NCI-H1417 (cell line): ENCODE measurements at places on chromosomes 2 and 18.

- no peak for DNase-seq
Measured at GRCh38 chr2:217468042-217468830, 534.6 kb downstream of the TNS1 start.

DNA sequence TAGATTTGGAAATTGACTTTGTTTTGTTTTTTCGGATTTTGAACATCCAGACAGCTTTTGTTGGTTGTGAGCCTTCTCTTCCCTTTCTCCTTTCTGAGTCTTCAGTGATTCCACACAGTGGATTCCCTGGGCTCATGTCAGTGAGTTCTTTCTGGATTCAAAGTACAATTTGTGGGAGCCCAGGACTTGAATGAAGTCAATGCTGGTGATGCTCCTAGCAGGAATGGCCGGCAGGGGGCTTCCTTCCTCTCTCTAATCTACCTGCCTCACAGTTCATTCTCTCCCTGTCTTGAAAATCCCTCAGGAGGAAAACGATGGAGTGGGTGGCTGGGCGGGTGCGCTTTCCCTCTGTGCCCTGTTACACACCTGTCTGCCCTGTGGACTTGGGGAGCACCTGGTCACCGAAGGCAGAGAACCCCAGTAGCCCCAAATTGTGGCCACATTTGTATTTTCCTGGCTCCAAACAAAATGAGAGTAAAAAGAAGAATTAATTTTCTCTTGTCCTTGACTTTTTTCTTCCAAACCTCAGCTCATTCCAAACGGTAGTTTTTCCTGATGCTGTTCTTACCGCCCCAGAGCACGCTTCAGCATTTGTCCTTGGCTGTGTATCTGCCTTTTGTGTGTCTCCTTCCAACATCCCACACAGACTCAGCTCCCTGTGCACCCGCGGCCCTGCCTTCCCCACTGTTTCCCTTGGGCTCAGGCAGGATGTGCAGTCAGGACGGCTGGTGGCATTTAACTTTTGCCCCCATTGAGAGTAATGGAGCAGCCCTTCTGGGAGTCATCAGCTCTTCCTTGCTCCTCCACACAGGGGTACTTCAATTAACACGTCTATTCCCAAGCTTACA is 86.6 kb downstream of the MARCO start:
- DNase-seq: peak; percentile 42

GRCh38 chr18:35732636-35733035 is 151.1 kb downstream of the GALNT1 start:
- no peak for DNase-seq

DNA sequence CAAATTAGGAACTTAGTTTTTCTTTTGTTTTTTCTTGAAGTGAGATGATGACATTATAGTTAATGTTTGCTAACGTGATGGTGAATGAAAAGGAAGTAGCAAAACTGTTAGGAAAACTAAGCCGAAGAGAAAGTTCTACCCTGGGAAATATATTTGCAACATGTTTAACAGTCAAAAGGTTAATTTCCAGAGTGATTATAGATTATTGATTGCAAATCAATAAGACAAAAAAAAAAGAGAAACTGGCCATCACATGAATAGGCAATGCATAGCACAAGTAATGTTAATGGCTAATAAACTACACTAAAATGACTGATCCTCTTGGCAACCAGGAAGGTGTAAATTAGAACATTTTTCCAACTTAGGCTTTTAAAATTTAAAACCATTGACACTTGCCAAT is 26.0 kb upstream of the AMMECR1L start:
- no peak for DNase-seq

GRCh38 chr2:96158554-96158940 is 13.3 kb upstream of the DUSP2 start:
- DNase-seq: no peak

DNA sequence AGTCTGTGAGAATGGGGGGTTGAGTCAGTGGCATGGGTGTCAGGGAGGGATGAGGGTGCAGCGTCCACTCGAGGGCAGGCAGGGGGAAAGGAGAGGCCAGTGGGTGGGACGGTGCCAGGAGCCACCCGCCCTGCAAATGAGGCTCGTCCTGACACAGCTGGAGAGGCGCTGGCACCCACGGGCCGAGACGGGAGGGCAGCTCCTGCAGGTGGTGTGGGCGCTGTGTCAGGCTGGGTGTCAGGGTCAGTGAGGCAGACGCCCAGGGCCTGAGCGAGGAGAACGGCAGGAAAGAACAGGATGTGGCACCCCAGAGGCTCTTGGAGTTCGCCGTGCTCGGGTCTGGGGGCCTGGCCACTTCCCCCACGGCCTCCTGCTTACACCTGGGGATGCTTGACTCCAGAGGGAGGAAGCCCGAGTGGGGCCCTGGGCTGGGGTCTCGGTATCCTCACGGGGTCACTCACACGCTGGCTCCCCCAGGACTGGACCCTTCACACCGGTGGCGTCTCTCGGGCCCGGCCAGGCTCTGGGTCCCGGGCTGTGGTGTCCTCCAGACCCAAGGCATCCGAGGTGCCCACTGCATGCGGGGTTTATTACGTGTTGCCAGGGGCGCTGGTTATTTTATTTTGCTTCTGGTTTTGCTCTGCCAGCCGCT is 130.5 kb upstream of the CTDP1 start:
- DNase-seq: no peak

DNA sequence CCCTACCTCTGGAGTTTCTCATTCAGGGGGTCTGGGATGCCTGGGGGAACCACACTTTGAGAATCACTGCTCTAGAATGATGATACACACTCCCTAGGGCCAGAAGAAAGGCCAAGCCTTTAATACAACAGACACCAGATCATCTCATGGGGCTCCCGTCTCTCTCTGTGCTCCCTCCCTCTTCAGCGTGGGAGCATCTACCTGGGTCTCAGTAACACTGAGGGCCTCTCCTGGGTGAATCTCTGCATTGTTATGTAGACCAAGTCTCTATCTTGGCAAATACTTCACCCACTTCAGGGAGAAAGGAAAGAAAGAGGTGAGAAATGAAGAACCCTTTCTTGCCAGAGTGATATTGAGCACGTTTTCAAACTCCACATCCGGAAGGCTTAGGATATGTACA is 146.8 kb upstream of the MSH6 start:
- no peak for DNase-seq

GRCh38 chr2:73018188-73018825 is 53.2 kb downstream of the SFXN5 start:
- DNase-seq: no peak

DNA sequence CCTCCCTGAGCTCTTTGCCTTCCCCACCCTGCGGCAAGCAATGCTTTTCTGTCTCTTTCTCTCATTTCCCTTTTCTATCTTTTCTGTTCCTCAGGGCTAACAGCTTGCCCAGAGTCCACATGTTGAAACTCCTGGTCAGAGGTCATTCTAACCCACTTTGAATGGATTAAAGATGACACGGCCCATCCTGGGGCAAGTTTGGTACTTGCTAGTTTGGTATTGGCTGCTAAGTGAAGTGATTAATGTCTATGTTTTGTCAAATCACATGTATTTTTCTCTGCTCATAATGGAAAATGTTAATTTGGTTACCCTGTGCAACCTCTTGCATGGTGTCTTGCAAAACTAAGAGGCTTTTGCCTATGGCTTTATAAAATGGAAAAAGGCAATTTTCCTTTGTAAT is 960.2 kb downstream of the CNTNAP5 start:
- DNase-seq: no peak

GRCh38 chr2:232434091-232434490 is 21.9 kb upstream of the ALPI start:
- no peak for DNase-seq

DNA sequence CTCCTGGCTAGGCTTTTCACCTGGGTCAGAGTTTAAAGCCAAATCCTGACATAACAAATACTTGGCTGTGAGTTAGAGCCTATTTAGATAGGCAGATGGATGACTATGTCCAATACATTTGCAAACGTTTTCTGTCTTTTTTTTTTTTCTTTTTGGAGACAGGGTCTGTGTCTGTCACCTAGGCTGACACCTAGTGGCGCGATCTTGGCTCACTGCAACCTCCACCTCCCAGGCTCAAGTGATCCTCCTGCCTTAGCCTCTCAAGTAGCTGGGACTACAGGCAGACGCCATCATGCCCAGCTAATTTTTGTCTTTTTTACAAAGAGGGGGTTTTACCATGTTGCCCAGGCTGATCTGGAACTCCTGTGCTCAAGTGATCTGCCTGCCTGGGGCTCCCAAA is 124.8 kb downstream of the DYM start:
- no peak for DNase-seq

GRCh38 chr2:212686285-212686895 is 147.8 kb upstream of the ERBB4 start:
- DNase-seq: peak; percentile 35

GRCh38 chr2:227853204-227853629 is 18.2 kb upstream of the DAW1 start:
- DNase-seq: no peak

DNA sequence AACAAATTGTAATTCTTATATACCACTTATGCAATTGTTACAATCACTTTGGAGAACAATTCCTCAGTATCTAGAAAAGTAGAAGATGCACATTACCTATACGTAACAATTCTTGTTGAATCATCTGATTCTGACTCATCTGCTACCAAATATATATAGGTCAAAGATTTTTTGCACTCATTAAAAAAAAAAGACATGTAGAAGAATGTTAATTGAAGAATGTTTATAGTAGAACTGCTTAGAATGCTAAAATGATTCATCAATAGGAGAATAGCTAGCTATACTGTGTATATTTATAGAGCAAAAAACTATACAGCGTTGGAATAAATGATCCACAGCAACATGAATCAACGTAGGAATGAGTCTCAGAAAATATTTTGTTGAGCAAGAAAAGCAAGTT is 29.5 kb upstream of the STAT1 start:
- DNase-seq: no peak

DNA sequence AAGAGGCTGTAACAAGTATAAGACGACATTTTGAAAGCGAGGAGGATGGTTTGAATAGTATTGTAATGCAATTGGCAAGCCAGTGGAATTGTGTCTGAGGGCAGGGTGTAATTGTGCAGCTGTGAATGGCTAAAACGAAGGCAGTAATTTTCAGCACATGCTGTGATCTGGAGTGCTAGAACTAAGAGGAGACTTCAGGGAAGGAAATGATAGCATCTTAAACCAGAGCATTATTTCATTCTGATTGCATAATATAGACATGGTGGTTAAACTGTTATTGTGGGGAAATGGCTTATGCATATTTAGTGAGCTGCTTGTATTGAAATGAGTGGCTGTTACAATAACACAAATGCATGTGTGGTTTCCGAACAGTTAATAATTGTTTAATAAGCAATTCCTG is 36.3 kb downstream of the THSD7B start:
- DNase-seq: no peak

DNA sequence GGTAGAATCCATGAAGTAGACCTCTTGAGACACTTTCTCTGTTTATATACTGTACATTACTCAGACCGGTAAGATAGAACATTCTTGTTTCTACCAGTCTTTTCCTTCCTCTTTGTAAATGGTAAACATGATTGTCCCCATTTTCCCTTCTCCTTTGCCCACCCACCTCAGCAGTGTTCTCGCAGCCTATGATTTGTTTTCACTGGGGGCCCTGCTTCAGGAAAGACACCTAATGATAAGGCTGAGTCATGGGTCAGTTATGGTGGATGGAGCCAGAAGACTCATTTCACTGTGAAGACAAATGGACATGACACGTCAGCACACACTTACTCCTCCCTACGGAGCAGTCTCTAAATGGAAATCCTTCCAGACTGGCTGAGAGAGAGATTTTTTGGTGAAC is 23.7 kb downstream of the CENPO start:
- DNase-seq: no peak

DNA sequence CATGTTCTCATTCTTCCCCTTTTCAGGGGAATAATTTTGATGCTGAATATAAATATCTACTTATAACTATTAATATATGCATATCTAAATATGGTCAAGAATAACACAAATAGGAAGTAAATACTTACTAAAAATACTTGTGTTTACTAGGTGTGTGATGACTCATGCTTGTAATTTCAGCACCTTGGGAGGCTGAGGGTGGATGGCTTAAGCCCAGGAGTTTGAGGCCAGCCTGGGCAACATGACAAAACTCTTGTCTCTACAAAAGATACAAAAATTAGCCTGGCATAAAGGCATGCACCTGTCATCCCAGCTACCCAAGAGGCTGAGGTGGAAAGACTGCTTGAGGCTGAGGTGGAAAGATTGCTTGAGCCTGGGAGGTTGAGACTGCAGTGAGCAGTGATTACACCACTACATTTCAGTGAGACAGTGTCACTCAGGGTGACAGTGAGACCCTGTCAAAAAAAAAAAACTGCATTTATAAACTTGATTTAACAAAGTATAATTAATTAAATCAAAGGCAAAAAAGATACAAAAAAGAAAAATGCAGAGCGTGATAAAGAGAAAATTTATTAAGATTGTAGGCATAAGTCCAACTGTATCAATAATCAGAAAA is 703.1 kb upstream of the VRK2 start:
- no peak for DNase-seq

GRCh38 chr2:235990344-235990743 is 177.8 kb downstream of the GBX2 start:
- no peak for DNase-seq
